ENCODE measurements at places on chromosomes 11 and 22. TPM values are rescaled to one million over a fixed set of nuclear protein-coding genes. Genes with fewer than 3 reads are reported as not detected.

The ACR gene
- not detected for total RNA-seq

The RFPL3 gene
- total RNA-seq: not detected

The OR4A47 gene
- total RNA-seq: not detected

GRCh38 chr22:47205081-47205491 is 442.6 kb downstream of the TBC1D22A start:
- H3K36me3 ChIP-seq: no peaks in the 10 kb centered on the region
- no peak overlapping the region for H3K4me3 ChIP-seq
- no peak for DNase-seq
- H3K4me1 ChIP-seq: no peaks in the 10 kb centered on the region

GRCh38 chr11:69718147-69718546 is 14.3 kb upstream of the FGF19 start:
- DNase-seq: no peak
- H3K27me3 ChIP-seq: peaks cover 37% of the 10 kb centered on the region
- H3K4me1 ChIP-seq: no peaks in the 10 kb centered on the region
- H3K27ac ChIP-seq: no peak overlapping the region
- H3K36me3 ChIP-seq: no peaks in the 10 kb centered on the region

DNA sequence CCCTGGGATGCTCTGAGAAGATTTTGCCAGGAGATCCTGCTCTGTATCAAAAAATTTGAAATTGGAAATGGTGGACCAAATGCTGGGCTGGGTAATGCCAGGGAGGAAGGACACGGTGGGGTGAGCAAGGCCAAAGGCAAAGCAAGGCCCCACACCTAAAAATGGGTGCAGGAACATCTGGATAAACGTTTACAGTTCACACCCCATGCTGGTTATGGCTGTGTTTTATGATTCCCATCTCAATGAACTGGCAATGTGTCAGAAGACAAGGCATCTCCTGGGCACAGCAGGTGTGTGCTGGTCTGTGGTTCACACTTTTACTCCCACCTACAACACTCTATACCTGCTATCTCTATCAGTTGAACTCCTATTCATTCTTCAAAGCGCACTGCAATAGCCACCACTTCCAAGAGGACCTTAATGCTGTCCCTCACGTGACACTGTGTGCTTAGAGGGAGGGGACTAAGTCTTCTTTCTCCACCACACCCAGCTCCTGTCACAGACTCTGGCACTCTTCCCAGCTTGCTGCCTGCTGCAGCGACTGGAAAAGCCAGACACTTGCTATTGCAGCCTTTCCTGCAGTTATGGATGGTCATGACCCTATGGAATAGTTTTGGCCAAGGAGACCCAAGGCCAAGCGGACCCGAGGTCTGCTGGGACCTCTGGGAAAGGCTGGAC is 277.5 kb downstream of the CTTN start:
- DNase-seq: no peak
- no peak overlapping the region for H3K27ac ChIP-seq
- H3K4me3 ChIP-seq: no peak overlapping the region
- H3K36me3 ChIP-seq: no peaks in the 10 kb centered on the region

DNA sequence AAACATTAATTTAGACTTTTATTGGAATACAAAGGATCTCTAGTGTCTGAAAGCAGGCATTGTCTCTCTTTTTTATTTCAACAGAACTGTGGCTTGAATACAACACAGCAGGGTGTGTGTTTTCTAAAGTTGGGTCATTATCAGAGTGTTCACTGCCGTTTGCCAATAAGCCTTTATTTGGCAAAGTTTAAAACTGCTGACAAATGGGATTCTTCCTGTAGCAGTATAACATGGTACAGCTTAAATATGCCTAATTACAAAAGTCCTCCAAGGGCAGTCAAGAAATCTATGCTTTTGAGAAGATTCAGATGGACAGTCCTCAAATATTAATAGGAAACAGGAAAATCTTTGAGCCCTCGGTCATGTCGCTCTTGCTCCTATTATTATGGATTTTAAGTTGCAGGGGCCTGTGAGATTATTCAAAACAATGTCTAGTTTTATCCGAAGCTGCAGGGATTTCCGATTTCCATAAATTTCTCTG is 199.9 kb downstream of the MAML2 start:
- peaks cover 36% of the 10 kb centered on the region for H3K4me1 ChIP-seq
- H3K4me3 ChIP-seq: no peak overlapping the region
- no peak for DNase-seq
- H3K27me3 ChIP-seq: no peaks in the 10 kb centered on the region
- no peak overlapping the region for H3K27ac ChIP-seq
- peaks cover 17% of the 10 kb centered on the region for H3K36me3 ChIP-seq

The CARNS1 gene
- total RNA-seq: 0.68 TPM

The LRRN4CL gene
- 0.23 TPM for total RNA-seq

DNA sequence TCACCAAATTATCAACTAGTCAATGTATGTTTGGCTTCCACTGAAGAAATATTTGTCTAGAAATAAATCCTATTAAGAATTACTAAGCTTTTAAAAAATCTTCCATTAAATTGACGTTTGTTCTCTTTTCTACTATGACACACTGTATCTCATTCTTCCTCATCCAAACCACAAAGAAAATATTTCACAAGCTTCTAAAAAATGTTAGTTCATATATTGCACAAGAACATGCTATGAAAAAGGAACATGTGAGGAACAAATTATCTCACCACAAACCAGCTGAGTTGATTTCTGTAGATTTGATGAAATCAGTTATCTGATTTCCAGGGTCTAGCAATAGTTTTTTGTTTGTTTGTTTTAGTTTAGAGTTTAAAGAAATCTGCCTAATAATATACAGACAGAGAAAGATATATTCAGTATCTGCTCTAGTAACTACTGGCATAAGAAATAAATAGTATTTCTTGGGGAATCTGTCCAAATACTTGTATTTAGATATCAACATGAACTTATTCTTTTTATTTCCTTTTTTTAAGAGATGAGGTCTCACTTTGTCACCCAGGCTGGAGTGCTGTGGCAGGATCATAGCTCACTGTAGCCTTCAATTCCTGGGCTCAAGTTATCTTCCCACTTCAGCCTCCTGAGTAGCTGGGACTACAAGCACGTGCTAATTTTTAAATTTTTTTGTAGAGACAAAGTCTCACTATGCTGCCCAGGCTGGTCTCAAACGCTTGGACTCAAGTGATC is 161.7 kb downstream of the ATG16L2 start:
- peaks cover 79% of the 10 kb centered on the region for H3K36me3 ChIP-seq
- peaks cover 40% of the 10 kb centered on the region for H3K4me1 ChIP-seq
- no peaks in the 10 kb centered on the region for H3K27me3 ChIP-seq
- DNase-seq: no peak
- H3K4me3 ChIP-seq: no peak overlapping the region
- H3K27ac ChIP-seq: no peak overlapping the region

DNA sequence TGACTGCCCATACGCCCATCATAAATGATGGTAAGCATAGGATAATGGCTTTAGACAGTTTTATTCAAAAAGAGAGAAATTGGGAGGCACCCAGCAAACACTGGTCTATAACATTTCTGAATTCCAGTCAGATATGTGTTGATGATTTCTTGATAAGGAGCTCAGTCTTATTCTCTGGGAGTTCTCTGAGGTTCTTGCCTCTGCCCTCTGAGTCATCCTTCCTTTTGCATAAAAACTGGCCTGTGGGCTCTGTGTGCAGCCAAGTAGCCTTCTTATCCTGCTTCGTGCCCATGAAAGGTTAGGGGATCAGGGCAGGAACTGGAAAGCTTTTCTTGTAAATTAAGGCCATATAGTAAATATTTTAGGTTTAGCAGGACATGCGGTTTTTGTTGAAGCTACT is 48.9 kb downstream of the FAR1 start:
- H3K4me1 ChIP-seq: peaks cover 11% of the 10 kb centered on the region
- H3K27me3 ChIP-seq: no peaks in the 10 kb centered on the region
- H3K36me3 ChIP-seq: peaks cover 55% of the 10 kb centered on the region
- no peak for DNase-seq
- no peak overlapping the region for H3K27ac ChIP-seq
- H3K4me3 ChIP-seq: no peak overlapping the region

All from activated T-helper 2 cell treated with anti-CD3 and anti-CD28 coated beads, Interferon-gamma antibody, Interleukin-2, Interleukin-4, amounts not matched to agents 10 μg/mL and 5 μg/mL and 100 μg/mL, durations not matched to agents 14 hours and 24 hours and 36 hours (primary cell).